ENCODE measurements at places on chromosomes 4 and X. TPM values are rescaled to one million over a fixed set of nuclear protein-coding genes. Genes with fewer than 3 reads are reported as not detected.

BTK gene
- total RNA-seq = 9.5 TPM

- no peaks in the 10 kb centered on the region for H3K4me1 ChIP-seq
- H3K27ac ChIP-seq = no peak overlapping the region
- no peaks in the 10 kb centered on the region for H3K27me3 ChIP-seq
- DNase-seq = no peak
These were observed 55.3 kb upstream of the RAPGEF2 start for GRCh38 chr4:159047478-159048165.

DNA sequence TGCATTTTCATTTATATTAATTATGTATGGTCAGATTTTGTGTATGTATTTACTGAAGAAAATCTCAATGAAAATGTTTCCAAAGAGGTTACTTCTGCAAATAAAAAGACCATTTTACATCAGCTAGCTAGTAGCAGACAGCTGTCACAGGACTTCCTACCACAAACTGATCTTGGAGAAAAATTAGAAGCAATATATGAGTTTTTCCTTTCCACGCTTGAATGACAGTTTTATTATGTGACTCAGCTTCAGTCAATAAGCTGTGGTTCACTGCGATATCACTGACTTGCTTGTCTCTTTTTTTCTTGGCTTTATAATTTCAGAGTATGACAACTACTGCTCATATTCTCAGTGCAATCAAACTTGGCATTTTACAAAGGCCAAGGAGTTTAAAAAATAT, 787.4 kb upstream of the GALNTL6 start:
- no peak overlapping the region for H3K27ac ChIP-seq
- no peaks in the 10 kb centered on the region for H3K4me1 ChIP-seq
- no peak overlapping the region for H3K4me3 ChIP-seq
- no peak for DNase-seq
- H3K27me3 ChIP-seq = no peaks in the 10 kb centered on the region

- no peak overlapping the region for H3K4me3 ChIP-seq
- peaks cover 16% of the 10 kb centered on the region for H3K4me1 ChIP-seq
- no peaks in the 10 kb centered on the region for H3K36me3 ChIP-seq
- no peak overlapping the region for H3K27ac ChIP-seq
These were observed 271.2 kb downstream of the RAB28 start for GRCh38 chr4:13212936-13213335.

DNA sequence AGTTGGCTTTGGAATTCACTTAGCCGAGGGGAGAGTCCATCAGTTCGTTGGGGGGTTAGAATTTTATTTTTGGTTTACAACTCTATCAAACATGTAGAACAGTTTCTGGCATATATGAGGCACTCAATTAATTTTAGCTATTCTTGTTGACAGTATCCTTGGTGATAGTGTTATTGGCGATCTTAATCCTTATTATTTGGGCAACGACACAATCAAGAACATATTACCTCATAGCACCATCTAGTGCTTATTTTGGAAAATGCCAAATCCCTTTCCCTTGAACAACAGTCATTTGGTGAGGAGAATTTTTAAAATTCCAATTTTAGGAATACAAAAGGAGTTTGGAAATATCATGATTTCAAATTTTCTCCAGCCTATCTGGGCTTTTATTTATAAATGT, 17.9 kb upstream of the PGRMC1 start:
- no peaks in the 10 kb centered on the region for H3K27me3 ChIP-seq
- H3K4me1 ChIP-seq = no peaks in the 10 kb centered on the region
- H3K4me3 ChIP-seq = no peak overlapping the region
- H3K27ac ChIP-seq = no peak overlapping the region

DNA sequence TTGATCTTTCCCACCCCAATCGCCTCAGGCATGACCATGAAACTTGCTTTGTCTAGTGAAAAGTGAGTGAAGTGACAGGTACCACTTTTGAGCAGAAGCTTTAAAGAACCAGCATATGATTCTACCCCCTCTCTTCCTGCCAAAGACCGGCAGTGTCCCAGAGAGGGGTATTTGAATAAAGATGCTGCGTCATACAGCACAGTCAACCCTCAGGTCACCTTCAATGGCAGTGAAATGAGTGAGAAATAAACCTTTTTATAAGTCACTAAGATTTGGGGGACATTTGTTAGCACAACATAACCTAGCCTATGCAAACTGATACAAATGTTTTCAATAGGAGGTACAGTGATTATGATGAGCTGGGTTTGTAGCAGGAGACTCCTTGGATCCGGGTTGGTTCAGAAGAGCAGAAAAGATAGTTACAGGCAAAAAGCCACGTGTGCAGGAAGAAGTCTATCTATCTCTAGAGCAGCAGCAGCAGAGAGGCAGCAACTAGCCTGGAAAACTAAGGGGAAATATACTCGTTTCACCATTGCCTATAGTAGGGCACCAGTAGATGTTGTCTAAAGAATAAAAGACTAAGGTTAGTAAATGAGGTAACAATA, 30.3 kb upstream of the SPRY1 start:
- no peak for DNase-seq
- H3K36me3 ChIP-seq = no peaks in the 10 kb centered on the region
- no peak overlapping the region for H3K27ac ChIP-seq
- no peaks in the 10 kb centered on the region for H3K27me3 ChIP-seq
- no peaks in the 10 kb centered on the region for H3K4me1 ChIP-seq
- H3K4me3 ChIP-seq = no peak overlapping the region

All from thoracic aorta (tissue), 2 donors.